ENCODE measurements at places on chromosomes 11 and 22. TPM values are rescaled to one million over a fixed set of nuclear protein-coding genes. Genes with fewer than 3 reads are reported as not detected.
A peak's percentile ranks its signal among the peaks of the same experiment; 100 is the strongest.

DNA sequence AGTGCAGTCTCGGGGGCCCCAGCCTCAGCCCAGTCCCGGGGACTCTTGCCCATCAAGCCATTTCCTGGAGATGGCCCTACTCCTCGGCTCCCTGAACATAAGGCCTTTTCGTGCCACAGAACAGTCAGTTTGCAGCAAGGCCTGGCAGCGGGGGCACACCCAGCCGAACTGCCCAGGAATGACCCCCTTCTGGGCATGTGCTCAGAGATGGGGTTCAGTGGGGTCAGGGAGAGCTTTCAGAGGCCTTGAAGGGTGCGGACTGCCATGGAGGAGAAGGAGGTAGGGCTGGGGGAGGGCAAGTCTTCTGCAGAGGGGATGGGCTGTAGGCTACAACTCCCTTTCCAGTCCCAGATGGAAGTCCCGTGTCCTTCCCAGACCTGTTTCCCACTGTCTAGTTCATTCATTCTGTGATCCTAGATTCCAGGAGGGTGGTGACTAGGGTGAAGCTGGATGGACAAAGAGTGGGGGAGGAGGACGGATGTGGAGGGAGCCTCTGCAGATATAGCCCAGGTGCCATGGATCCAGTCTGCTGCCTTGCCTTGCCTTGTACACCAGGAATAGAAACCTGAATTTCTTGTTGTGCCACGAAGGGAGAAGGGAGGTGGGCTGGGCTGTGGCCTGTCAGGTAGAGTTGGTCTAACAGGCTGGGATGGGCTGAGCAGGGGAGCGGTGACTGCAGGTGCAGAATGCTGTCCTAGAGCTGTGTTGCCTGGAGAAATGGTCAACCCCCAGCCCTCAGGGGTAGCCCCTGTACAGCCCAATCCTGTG, 14.2 kb upstream of the OMP start:
- no peak for DNase-seq

- DNase-seq: no peak
Measured at GRCh38 chr11:36114095-36114494, 170.2 kb downstream of the LDLRAD3 start.

DNA sequence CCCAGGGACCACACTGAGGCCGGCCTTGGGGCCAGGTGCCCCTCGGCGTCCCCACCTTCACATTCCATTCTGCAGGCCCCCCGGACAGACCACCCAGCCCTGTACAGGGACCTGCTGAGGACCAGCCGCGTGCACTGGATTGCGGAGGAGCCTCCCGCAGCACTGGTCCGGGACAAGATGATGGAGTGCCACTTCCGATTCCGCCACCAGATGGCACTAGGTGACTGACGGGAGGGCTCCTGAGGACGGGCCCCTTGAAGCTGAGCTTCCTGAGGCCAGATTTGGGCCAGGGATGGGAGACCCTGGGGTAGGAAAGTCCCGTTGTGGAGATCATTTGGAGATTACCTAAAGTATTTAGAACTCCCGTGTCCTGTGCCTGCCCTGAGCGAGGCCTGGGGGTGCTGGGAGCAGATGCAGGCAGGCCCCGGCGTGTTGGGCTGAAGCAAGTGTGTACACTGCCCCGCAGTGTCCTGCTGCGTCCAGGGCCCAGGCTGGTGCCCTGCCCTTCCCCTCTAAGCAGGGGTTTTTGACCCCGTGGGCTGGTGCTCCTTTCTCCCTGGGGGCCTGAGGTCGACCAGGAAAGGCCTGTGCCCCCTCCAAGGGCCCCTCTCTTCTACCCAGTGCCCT, 20.0 kb downstream of the TRMU start:
- DNase-seq: peak; percentile 74

DNA sequence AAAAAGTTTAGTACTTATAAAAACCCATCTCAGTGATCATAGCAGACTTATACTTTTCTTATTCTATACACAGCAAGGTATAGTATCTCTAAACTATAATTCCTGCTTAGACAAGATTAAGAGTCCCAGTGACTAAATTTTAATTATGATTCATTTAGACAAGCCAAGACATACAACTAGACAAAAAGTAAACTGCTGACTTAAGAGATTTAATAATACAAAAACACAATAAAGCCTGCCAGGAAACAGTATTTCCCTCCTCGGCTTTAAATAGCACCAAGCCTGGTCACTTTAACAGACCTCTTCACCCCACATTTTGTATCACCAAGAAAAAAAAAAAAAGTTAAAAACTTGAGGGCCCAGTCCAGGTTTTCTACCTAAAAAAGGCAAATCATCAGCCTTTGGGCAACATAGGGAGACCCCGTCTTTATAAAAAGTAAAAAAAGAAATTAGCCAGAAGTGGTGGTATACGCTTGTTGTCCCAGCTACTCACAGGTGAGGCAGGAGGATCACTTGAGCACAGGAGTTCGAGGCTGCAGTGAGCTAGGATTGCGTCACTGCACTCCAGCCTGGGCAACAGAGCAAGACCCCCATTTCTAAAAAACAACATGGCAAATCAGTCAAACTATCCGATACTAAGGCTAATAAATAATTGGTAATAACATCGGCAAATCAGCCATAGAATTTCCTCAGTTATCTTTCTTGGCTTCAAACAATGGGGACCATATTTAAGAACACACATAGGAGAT, 53.8 kb downstream of the SIK3 start:
- no peak for DNase-seq

DNA sequence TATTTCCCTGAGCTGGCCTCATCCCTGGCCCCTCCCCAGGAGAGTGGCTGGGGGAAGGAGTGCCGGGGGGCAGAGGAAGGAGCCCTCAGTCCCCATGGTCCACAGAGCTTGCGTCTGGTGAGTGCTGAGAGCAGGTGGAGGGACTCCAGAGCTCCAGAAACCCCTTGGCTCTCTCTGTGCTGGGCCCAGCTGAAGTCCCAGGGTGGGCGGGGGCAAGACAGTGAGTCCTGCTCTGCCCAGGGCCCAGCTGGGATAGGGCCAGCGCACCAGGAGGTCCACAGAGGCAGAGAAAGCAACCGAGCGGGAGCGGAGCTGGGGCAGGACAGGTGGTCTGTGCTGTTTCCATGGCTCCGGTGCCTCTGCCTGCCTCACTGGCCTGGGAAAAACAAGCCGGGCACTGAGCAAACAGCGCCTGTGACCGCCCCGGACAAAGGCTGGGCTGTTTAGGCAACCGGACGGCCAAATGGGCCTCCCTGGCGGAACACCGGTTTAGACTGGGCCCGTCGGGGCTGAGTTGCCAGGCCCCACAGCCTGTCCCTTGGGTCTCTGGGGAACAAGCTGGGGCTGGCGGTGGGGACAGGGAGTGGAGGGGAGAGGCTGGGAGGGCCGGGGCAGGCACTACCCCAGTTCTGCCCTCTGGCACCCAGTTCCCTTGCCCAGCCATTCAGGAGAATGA, 34.1 kb upstream of the WNT7B start:
- DNase-seq: no peak

DNA sequence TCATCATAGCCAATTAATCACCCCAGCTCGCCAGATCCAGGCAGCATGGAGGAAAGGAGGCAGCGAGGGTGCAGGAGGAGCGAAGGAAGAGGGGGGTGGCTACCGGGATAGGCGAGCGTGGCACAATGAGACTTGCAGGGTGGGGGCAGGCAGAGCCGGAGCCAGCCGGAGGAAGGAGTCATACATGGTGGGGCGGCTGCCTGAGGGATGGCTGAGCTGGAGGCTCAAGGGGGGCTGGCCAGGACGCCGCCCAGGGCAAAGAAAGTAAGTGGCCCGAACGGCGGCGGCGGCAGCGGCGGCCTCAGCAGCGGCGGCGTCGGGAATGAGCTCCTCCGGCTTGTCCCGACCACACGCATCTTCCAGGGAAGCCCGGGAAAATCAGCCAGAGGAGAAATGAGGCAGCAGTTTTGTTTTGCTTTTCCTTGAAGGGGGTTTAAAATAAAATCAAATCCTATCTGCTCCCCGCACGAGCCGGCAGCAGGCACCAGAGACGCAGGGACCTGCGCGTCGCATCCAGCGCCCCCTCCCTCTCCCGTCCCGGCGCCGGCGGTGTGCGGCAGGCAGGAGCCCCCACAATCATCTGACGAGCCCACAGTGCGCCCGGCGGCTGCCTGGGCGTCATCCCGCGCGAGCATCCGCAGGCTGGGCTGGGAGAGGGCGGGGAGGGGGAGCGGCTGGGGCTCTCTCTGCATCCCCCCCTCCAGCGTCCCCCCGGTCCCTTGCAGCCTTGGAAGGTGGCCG, 263.6 kb downstream of the CTTN start:
- no peak for DNase-seq

Gene CALCA
- not detected for polyA plus RNA-seq

DNA sequence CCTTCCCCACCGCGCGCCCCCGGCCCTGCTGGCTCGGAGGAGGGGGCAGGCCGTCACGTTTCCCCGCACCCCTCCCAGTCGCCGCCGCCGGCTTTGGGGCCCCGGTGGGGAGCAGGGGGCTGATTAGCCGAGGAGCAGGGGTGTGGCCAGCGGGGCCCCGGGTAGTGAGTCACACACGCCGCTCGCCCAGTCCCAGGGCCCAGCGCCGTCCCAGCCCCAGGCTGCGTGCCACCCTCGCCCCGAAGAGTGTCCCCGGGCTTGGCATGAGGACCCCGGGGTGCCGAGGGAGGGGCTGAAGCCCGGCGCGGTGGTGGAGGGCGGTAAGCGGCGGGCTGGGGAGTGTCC, 34.4 kb downstream of the PRDM11 start:
- peak; percentile 81 for DNase-seq

Gene ACRV1
- not detected for polyA plus RNA-seq

GRCh38 chr11:119845756-119846155, 116.8 kb upstream of the NECTIN1 start:
- DNase-seq: no peak

DNA sequence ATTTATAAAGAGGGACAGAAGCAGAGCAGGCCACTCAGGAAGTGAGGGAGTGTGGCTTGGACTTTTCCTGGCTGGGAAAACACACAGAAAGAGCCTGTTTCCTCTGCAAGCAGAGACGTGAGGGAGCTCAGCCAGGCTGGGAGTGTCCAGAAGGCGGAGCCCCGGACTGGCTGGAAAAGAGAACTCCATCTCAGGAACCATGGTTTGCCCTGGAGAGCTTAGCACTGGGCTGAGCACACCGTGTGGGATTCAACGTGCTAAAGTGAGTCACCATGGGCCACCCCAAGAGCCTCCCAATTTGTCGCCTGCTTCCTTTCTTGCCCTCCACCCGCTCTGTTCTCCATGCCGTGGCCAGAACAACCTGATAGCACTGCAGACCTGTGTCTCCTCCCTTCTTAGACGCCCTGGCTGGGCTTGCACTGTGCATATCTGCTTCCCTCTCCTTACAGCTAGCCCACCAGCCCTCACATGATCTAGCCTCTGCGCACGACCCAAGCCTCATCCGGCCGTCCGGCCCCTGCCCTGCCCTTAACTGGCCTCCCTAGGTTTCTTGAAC, 51.8 kb downstream of the GALNT18 start:
- peak; percentile 30 for DNase-seq

Gene SLC22A25
- not detected for polyA plus RNA-seq

DNA sequence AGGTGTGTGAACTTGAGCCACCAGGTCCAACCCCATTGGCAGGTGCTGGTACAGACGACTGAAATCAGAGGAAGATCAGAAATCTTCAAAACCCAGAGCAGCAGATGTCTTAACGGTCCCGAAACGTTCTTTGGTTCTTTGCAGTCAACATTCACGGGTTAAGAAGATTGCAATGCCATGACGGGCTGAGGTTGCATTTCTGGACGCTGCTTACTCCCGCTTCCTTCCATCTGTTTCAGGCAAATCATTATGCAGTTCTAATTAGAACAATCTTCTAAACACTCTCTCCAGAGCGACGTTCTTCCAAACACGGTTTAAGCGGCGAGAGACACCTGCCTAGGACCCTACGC, 492 bp upstream of the LUZP2 start:
- no peak for DNase-seq

DNA sequence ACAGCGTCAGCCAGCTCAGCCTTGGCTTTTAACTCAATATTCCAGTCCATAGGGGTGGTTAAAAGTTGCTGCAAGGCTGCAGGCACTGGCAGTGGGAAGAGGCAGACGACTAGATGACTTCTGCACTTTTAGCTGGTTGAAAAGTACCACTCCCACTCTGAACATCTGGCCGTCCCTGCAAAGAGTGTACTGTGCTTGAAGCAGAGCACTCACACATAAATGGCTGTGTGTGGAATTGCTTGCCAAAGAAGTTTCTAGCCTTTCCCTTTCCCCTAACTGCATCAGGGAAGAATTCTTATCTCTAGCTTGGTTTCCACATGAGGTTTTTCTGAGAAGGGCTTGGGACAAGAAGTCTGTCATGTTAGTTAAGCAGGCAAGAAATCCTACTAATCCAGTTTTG, 5.1 kb upstream of the PHLDB1 start:
- DNase-seq: no peak

Gene C11orf91
- not detected for polyA plus RNA-seq

DNA sequence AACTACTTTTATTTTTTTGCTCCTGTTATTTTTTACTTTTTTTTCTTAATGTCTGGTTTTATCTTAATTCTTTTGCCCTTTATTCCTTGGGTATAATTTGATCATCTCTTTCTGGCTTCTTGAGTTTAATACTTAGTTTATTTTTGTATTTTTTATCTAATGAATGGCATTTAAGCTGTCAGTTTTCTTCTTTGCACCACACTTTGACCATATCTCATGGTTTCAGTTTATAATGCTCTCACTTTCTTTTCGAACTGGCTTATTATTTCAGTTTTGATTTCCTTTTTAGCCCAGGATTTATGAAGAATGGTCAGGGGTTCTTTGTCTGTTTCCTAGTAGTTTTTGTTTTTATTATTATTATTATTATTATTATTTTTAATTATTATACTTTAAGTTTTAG, 48.3 kb downstream of the QSER1 start:
- DNase-seq: no peak

GRCh38 chr11:119041821-119042514, 11.3 kb upstream of the SLC37A4 start:
- DNase-seq: no peak

Gene FAM181B
- 1.2 TPM for polyA plus RNA-seq

Gene NCF4
- polyA plus RNA-seq: 5.0 TPM

Gene SLC22A9
- polyA plus RNA-seq: not detected

Gene TMEM135
- polyA plus RNA-seq: 8.8 TPM

GRCh38 chr11:131491503-131491902, 121.1 kb downstream of the NTM start:
- no peak for DNase-seq

DNA sequence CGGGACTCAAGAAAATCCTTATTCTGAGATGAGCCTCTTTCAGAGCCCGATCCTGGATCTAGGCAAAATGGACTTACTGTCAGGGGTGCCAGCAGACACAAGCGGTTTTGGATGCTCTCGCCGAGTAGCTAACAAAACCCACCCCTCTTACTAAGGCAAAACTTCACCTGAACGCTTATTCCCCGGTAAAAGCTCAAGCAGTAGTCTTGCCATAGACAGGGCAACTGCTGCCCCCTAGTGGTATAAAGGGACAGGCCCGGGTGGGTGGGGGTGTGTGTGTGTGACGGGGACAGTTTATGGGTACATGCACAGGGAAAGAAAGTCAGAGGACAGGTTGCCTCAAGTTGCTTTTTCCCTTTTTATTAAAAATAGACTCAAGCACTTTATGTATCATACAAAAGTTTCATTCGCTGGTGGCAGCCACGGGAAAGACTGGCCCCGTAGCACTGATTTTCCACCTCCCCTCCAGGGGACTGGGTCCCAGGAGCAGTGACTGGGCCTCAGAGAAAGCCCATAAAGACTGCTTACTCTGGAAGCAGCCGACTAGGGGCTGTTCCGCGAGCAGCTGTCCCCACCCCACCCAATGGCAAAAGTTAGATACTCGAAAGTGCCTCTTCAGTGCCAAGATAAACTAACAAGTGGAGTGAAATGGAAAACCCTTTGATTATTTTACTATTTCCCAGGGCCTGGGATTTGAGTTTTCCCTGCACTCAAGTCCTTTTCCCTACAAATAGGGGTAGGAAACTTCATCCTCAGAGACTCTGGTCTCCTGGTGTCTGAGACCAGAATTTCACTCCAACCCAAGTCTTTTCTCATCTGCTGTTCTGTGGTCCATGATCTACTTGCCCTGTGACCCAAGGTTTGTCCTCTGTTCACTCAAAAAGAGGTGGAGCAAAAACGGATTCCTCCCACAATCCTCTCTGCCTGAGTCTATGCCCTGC, 4.7 kb downstream of the YPEL4 start:
- DNase-seq: peak; percentile 87
